ENCODE measurements at places on chromosomes 11 and 22.

GRCh38 chr11:66183494-66184048 lies 84.9 kb upstream of the RAB1B start:
- no peak for DNase-seq

GRCh38 chr11:47587039-47587716 lies 700 bp downstream of the FAM180B start:
- no peak for DNase-seq

DNA sequence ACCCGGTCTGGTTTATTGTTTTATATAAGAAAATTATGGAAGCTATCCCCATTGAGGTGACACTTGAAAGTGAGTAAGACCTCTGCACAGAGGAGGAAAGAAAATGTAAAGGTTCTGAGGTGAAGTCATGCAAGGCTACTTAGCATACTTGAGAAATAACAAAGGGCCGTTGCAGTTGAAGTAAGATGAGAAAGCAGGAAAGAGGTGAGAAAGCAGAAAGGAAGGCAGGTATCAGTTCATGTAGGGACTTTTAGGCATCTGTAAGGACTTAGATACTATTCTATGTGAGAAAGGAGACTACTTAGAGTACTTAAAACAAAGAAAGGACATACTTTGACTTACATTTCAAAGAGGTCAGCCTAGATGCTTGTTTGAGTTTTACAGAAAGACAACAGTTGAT lies 84.7 kb downstream of the CASP12 start:
- no peak for DNase-seq

DNA sequence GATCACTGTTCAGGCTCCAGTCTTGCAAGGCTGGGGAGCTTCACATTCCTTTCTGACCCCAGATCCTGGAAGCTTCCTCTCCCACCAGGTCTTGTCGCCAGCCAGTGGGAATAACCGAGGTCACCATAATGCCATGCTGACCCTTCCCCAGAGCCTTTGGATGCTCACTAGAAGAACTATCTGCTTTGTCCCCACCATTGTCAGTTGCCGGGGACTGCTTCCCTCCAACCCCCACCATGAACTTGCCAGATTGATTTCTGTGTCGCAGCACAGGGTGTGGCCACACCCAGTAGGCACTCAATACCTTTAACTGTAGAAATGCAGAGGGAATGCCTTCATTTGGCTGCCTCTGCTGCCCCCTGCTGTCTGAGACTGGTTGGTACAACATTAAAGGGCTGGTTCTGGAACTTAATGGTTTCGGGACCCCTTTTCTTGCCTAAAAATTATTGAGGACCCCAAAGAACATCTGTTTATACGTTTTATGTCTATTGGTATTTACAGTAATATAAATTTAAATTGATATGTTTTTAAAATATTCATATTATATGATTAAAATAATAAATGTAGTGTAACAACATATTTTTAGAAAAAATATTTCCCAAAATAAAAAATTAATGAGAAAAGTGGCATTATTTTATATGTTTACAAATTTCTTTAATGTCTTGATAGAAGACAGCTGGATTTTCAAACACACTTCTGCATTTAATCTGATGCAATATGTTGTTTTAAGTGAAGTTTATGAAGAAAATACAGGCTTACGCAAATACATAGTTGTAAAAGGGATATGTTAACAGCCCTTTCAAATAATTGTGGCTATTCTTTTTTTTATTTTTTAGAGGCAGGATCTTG lies 6.7 kb upstream of the GDPD5 start:
- peak; percentile 45 for DNase-seq

- DNase-seq: no peak
Measured at GRCh38 chr11:121889931-121890330, 226.1 kb downstream of the BLID start.

DNA sequence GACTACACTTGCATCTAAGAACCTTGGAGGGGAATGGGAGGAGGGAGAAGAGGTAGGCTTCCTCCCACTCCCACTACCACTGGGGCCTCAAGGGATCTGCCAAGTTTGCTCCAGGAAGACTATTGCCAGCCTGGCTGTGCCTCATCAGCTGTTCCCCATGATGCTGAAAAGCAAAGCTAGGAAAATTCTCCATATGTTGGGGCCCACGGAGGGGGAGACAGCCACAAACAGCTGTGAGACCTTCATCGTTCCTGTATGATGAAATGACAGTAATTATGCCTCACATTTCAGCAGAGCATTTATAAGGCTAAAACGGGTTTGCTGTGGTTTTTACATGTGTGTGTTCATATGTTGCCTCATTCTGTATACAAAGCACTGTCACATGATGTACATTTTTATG lies 6.7 kb downstream of the DSCAML1 start:
- DNase-seq: no peak

GRCh38 chr11:59689015-59689414 lies 20.2 kb upstream of the PATL1 start:
- no peak for DNase-seq

GRCh38 chr22:23103199-23103954 lies 33.1 kb downstream of the GNAZ start:
- no peak for DNase-seq

GRCh38 chr22:41659941-41660340 lies 28.7 kb downstream of the SNU13 start:
- no peak for DNase-seq

- no peak for DNase-seq
Measured at GRCh38 chr11:101327908-101328307, 198.3 kb upstream of the PGR start.

GRCh38 chr11:115958089-115959000 lies 454.1 kb upstream of the CADM1 start:
- no peak for DNase-seq

DNA sequence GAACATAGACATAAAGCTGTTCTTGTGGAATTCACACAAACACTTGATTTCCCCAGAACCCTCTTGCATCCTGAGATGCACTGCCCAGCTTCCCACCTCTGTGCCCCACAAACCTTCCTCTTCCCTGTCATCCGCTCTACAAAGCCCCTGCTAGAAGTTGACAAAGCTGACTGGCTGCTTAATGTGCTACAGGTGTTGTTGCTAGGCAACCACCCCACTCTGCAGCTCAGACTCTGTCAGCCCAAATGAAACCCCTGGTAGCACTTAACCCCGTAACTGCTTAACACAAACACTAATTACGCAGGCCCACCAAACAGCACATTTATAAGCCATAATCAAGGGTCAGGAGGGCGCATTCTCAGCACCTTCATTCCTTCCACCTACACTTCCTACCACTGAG lies 172.0 kb upstream of the CADM1 start:
- no peak for DNase-seq

DNA sequence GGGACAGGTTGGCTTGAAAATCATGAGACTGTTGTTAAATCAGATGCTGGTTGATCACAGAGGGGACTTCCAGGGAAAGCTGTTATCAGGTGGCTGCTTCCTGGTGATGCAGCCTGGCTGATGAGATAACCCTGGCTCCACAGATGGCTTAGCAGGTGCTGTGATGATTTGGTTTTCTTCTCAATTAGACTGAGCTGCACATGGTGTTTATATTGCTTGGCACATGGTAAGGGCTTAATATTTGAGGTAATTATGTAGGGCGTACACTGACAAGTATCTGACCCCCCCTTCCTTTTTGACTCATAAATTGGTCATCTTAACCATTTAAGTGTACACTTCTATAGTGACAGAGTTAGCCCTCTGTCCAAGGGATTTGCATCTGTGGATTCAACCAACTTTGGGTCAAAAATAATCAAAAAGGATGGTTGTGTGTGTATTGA lies 7.0 kb downstream of the RPS3 start:
- DNase-seq: no peak

DNA sequence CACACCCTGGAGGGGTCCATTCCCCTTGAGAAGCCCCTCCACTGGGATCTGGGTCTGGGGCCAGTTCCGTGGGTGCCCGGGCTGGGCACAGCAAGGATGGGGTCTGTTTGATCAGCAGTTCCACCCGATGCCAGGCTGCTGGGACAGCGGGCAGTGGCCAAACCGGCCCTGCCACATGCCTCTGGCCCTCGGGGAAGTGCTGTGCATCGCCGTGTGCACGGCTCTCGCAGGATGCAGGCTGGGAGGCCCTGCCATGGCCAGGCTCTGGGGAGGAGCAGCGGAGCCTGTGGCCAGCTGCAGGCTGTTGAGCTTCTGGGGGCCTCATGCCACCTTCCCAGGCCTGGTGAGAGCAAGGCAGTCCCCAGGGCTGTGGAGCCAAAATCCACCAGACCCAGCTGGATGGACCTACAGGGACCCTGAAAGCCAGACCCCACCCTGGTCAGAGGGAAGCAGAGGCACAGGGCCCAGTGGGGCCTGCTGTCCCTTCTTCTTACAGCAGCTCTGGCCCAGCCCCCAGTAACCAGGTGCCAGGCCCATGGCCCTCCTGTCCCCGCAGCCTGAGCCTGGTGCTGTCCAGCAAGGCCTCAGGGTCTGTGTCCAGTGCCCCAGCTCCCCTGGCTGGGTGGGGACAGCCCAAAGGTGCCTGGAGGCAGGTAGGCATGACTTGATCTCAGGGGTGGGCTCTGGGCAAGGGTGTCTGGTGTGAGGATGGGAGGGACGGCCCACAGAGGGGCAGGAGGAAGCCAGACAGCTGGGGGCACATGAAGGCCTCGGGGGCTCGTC lies 57.3 kb downstream of the WNT7B start:
- DNase-seq: no peak

GRCh38 chr11:100932474-100933100 lies 197.0 kb downstream of the PGR start:
- no peak for DNase-seq

GRCh38 chr11:1198561-1199240 lies 24.2 kb upstream of the MUC5B start:
- no peak for DNase-seq

- no peak for DNase-seq
Measured at GRCh38 chr22:45686836-45687235, 15.2 kb downstream of the ATXN10 start.

Data from MG63 (cell line).